NCI-H2081 treated with DMSO at 0.1 percent for 48 hours (cell line): ENCODE measurements at places on chromosomes 2 and 18.

- DNase-seq: no peak
These were observed 40.7 kb downstream of the MRPL44 start for GRCh38 chr2:223997938-223998337.

DNA sequence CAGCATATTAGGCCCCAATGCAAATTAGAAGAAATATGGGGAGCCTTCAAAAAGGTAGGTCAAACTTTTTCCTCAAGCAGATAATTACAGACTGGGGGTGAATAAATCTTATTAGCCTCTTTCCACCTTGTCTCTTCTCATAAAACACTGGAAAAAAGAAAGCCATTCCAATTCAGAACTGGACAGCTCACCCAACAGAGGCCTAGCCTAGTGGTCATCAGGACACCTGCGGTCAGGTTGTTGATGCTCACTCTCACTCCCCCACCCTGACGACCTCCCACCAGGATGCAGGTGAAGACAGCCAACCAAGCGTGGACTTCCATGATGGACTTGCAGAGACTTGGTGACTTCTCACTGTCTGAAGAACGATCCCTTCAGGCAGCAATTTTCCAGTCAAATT lies 207.1 kb downstream of the ALK start:
- DNase-seq: no peak

GRCh38 chr2:10225291-10226037 lies 77.2 kb upstream of the HPCAL1 start:
- DNase-seq: no peak

GRCh38 chr2:122041455-122041854 lies 286.0 kb downstream of the TSN start:
- DNase-seq: no peak

- DNase-seq: no peak
These were observed 49.8 kb upstream of the COBLL1 start for GRCh38 chr2:164891460-164891859.
